T1000 (cell line): ENCODE measurements at places on chromosomes 2 and 18.

DNA sequence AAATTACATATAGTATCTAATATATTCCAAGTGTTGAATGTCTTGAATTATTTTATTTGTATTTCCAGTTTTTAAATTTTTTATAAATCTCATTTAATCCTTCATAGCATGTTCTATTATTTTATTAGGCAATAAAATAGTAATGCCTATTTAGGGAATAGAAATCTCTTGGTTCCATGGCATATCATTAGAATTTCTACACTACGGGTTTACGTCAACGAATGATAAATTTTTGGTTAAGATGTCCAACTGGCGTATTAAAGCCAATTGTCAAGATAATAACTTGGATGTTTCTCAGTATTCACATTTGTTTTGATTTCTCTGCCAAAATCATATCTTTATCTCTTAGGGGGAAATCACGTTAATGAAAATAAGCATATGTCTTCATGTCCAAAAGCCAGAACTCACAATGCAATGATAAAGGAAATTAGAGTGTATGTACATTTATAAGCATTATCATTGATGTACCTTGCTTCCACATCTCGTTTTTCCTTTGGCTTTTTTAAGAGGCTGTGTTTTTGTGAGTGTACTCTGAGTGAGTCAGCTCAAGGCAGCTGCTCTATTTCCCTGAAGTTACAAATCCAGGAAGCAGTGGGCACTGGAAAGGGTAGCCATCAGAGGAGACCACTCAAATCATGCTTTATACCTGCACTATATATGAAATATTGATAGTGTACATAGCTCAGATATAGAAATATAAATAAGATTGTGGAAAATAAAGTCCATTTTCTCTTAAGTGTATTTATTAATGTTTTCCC lies 115.8 kb upstream of the PDE1A start:
- DNase-seq = no peak

DNA sequence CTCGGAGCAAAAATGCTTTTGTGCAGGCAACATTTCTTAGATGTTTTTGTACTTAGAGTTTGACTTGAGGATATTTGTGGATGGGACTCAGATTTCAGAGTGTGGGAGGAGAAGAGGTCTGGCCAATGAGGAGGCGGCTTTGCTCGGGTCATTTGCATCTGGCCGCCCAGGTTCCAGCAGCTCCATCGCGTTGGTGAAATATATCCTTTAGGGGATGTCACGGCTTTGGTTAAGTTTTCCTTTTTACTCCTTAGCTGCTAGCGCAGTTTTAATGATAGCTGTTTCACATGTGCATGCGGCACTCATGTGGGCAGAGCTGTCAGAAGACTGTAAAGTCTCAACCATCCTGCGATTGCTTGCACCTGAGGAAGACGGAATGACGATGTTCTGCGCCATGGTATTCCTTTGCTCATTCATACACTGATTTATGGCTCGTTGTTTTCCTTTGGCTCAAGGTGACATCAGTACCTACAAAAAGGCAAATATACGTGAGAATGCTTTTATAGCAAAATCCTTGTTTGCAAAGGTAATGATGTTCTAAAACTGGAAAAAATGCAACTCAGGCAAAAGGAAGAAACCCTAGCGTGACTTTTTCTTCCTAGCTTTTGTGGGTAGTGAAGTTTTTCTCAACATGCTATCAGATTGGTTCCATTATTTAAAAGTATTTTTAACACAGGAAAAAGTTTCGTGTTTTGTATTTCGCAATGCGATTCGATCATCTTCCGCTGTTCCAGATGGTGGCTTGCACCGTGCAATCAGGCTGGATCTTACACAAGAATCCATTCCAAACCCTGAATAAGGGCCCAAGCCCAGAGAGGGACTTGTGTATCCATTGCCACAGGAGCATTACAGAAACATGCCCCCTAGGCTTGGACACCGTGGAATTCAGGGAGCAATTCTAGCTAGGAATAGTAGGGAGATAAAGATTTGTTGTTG lies 70.5 kb upstream of the ZNF516 start:
- peak; percentile 11 for DNase-seq

DNA sequence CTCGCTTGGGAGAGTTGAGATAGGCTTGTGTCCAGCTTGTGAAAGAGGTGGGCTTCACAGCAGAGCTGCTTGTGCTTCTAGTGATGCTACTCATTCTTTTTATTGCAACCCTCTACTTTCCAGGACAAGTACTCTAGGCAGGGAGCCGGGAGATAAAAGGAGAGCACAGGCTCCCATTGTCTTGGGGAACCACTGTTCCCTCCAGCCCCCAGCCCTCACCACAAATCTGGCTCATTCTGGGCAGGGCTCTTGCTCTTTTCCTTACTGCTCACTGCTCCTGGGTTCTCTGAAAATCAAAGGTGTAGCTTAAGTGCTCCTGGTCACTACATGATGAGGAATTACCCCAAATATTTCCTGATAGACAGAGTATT lies 81.4 kb downstream of the CABYR start:
- no peak for DNase-seq

GRCh38 chr2:206368933-206369569 lies 74.3 kb upstream of the ADAM23 start:
- no peak for DNase-seq

GRCh38 chr18:58565021-58565420 lies 63.9 kb downstream of the ALPK2 start:
- no peak for DNase-seq

DNA sequence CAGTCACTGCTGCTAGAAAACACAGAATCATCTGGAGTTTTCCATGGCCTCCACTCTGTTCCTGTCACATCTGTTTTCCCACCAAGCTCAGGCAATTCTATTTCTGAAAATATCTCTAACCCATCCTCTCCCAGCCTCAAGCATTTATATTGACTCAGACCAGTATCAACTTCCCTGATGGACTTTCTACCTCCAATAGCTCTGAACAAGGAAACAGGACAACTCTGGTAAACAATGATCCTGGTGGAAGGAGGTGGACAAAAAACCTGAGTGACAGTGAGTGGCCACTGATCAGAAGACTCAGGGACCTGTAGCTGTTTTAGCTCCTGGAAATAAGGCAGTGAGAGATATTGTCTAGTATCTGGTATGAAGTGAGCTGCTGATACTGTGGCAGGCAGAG lies 23.4 kb downstream of the BMP10 start:
- no peak for DNase-seq
